ENCODE measurements at places on chromosomes 1 and 21. TPM values are rescaled to one million over a fixed set of nuclear protein-coding genes. Genes with fewer than 3 reads are reported as not detected.

The SERPINC1 gene
- total RNA-seq = 0.59 TPM

The B3GALT2 gene
- total RNA-seq = not detected

The PATJ gene
- total RNA-seq = 58.4 TPM

- no peak for DNase-seq
Observed at GRCh38 chr1:232250838-232251237, 379.1 kb downstream of the SIPA1L2 start.

The SLAMF6 gene
- total RNA-seq = not detected

DNA sequence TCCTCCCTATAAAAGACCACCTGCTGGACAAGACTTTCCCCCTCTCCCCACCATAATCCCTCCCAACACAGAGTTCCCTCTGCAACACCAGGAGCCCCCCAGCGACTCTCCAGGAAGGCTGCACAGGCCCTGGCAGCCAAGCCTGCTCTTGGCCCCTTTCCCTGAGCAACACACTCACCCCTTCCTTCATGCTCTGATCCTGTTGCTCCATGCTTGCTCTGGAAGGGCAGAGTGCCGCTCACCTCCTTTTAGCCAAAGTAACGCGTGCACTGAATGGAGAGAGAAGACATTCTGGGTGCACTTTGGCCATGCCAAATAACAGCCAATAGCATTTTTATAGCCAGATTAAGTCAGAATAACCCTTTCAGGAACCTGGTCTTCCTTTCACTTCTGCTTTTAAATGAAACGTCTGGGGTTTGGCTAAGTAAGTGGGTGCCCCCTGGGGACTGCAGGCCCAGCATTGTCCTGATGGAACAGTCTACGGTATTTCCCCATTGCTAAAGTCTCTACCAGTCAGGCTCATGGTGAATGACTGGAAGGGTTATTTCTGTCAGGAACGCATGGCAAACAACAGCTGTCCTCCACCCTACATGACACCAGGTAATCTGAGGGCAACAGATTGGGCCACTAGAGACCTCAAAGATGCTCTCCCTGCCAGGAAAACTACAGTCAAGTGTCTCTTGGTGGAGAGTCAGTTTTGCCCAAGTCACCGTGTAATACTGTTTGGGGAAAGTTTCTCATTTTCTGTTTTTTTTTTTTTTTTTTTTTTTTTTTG, at the start of gene SLC2A5:
TSS of gene SLC2A5 (minus strand) at position 310 of the 775 bp plus-strand sequence. CDS start at position 211, 99 bp downstream.
- no peak for DNase-seq

DNA sequence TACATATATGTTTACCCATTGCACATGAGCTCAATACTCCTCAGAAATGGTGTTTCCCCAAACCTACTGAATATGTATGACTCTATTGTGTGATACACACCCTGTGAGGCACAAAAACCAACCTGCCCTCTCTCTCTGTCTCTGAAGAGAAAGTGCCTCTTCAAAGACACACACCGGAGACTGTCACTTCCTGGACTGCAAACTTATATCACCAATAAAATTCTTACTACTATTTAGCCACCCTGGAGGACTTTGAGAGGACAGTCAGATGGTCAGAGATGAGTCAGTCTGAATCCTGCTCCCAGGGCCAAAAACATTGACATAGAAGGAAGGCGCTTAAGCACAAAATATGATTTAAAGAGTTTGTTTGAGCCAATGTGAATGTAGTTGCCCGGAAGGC, 110.4 kb downstream of the PPIAL4G start:
- no peak for DNase-seq

The TMEM82 gene
- not detected for total RNA-seq

DNA sequence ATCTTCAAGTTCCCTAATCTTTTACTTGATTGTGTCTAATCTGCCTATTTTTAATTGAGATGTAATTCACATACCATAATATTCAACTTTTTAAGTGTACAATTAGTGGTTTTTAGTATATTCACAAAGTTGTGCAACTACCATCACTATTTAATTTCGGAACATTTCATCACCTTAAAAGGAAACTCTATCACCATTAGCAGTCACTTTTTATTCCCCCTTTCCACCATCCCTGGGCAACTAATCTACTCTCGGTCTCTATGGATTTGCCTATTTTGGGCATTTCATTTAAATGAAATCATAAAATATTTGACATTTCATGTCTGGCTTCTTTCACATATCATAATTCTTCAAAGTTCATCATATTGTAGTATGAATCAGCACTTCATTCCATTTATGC, 30.6 kb upstream of the HYI start:
- no peak for DNase-seq

Measured in Calu3 (cell line).